Fibroblast of skin of scalp (primary cell): ENCODE measurements at places on chromosomes 13 and 19.

- no peak for DNase-seq
Observed at GRCh38 chr13:43953370-43953769, 73.7 kb downstream of the LACC1 start.

GRCh38 chr19:16018801-16019551 is 57.3 kb upstream of the TPM4 start:
- DNase-seq, result no peak

DNA sequence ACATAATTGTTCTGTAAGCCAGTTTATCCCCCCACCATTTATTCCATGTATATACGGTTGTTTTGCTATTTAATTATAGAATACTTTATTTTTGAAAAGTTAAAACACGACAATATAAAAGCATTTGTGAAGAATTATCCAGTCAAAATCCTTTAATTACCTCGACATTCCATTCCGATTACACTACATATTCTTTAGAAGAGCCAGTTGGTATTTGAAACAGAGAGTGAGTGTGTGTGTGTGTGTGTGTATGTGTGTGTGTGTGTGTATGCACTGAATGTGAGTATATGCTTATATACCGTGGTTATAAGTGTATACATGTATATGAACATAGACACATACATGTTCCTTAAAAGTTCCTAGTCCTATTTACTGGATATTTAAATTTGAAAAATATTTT is 87.8 kb upstream of the KLF5 start:
- DNase-seq, result peak; percentile 67

DNA sequence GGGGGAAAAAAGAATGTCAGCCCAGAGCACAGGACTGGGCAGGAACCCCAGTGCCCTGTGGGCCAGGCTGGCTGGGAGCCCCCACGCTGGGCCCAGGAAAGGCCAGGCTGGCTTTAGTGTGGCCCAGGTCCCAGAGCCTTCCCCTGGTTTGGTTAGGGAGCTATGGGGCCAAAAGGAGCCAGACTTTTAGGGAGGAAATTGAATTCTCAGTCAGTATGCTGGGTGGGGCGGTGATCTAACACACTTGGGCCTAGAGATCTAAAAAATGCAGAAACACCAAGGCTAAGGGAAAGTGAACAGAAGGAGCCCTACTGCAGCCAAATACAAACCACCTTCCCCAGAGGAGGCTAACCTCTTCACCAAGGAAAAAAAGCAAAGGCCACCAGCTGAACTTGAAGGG is 137.5 kb downstream of the CRYL1 start:
- DNase-seq, result no peak

- peak; percentile 78 for DNase-seq
Observed at GRCh38 chr19:3721131-3721886, 13.1 kb downstream of the TJP3 start.
